ENCODE measurements at places on chromosomes 7 and 10.

DNA sequence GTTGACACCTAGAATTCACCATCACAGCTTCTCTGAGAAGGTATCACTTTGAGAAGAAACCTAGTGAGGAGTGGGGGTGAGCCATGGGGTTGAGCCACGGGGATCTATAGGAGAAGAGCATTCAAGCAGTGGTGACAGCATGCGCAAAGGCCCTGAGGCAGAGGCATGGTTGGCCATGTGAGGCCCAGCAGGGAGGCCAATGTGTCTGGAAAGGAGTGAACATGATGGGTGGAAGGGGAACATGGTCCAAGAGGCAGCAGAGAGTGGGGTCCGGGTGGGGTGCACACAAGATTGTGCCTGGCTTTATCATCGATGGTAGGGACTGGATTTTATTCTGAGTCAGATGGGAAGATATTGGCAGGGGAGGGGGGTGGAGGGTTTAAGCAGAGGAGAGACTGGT lies 36.0 kb upstream of the LEP start:
- DNase-seq: no peak

DNA sequence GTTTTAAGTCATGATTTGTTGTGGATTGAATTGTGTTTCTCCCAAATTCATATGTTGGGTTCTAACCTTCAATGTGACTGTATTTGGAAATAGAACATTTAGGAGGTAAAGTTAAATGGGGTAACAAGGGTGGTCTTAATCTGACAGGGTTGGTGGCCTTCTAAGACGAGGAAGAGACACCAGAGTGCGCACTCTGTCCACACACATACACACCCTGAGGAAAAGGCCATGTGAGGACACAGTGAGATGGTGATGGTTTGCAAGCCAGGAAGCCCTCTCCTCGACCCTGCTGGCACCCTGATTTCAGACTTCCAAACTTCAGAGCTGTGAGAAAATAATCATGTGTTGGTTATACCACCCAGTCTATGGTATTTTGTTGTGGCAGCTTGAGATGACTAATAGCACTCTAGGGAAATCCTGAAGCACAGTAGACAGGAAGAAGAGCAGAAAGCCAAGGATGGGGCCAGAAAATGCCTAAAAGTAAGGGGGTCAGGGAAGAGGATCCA lies 28.0 kb upstream of the SEM1 start:
- DNase-seq: no peak

GRCh38 chr7:25084821-25085220 lies 40.2 kb downstream of the CYCS start:
- no peak for DNase-seq

GRCh38 chr10:60414111-60414510 lies 24.4 kb upstream of the ANK3 start:
- DNase-seq: no peak

- DNase-seq: no peak
These were observed 29.0 kb downstream of the DENND2A start for GRCh38 chr7:140611641-140612040.

GRCh38 chr10:61397175-61397986 lies 55.8 kb downstream of the TMEM26 start:
- DNase-seq: no peak

DNA sequence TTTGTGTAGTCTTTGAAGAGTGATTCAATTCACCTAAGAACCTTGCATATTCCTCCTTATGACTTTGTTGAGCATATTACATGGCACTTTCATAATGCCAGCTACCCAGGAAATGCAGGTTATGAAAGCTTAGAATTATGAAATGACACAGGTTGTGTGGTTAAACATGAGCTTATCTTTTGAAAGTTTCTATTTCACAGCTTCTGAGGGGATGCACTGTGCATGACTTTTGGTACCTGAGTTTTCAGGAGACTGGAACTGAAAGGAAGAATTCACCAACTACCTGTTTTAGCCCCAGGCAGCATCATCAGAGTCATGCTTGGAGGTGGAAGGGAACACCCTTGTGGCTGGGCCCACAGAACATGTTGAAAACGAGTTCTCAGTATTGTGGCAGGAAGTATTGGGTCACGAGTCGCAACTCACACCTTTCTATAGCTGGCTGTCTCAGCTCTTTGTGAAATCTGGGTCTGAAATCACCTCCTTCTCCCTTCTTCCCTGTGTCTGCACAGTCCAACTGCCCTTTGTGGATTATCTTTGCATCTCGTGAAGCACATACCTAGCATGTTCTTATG lies 228.2 kb downstream of the PTEN start:
- DNase-seq: peak; percentile 73

DNA sequence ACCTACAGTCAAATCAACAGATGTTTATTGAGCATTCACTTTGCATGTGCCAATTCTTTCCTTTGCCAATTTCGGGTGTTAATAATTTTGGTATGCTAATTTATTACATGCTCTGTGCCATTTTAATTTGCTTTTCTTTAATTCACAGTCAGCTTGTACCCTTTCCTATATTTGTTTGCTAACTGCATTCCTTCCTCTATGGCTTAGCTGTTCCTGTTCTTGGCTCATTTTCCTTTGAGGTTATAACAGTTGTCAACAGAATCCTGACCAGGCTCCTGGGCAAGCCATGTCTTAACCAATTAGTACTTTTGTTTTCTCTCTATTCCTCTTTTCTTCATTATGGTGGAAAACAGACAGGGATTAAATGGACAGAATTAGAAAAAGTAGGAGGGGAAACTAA lies 73.6 kb upstream of the RPA3 start:
- no peak for DNase-seq

DNA sequence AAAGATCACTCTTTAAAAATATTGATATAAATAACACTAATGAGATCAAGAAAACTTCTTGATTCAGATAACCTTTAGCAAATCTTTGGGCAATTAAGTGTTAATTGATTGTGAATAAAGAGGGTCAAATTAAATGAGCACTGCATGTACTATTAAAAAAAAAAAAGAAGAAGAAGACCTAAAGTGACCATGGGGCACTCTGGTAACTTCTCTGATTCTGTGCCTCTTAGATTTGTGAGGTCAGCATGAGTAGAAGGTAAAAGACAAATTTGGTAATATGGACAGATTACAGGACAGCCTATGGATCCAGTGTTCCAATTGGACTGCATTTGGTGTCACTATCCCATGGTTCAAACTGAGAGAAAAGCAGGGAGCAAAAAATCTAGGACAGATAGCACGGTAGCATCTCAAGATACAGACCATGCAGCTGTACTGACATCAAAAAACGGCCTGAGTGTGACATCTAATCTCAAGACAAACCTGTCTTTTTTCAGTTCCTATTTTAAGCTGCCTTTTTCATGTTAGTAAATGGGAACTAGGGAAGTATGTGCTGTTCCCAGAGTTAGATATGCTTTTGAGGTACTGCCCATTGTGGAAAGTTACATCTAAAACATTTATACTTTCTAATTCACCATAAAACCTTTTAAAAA lies 128.0 kb downstream of the KCND2 start:
- no peak for DNase-seq

DNA sequence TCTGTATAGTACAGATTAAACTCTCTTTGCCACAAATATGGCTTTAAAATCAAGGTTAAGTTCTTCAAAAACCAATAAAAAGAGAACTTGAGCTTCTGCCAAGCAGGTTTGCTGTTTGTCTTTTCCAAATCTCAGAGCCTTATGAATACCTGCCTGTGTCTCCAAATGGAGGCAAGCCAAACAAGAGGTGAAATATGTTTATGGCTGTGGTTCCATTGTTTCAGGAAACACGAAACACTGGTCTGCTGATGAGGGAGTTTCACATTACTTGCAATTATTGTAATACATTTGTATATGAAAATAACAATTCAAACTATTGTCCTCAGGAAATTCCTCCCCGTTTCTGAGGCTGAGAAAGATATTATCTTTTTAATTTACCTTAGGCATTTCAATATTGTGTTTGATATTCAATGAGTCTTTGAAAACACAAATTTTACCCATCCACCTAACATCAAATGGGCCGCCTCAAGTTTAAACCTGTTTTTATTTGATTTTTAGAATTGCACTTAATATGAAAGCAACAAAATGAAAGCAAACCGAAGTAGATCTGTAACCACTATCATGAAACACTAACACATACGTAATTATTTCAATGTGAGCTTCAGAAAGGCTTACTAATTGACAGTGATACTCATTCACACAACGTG lies 359.3 kb downstream of the HGF start:
- no peak for DNase-seq

GRCh38 chr7:14836571-14837189 lies 65.9 kb downstream of the DGKB start:
- DNase-seq: no peak

GRCh38 chr7:142876991-142877910 lies 8.3 kb downstream of the TRPV6 start:
- DNase-seq: no peak

- DNase-seq: no peak
These were observed 547.7 kb upstream of the GALNT17 start for GRCh38 chr7:70583965-70584883.

GRCh38 chr7:31805209-31805818 lies 118.3 kb downstream of the PPP1R17 start:
- no peak for DNase-seq

DNA sequence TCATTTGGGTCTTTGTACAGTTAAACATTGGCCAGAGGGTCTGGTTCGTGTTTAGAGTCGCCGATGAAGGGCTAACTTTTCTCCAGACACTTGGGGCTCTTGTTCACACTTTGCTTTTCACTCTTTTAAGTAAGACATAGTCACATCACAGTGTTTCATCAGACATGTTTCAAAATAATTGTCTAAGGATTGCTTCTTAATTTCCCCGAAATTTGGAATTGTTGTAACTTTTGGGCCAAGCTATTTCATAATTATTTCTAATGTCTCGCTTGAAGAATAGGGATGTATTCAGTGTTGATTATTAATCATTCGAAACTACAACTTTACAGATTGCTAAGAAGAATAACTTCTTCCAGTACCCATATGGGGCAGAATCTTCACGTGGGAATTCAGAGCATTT lies 92.8 kb downstream of the TCF7L2 start:
- no peak for DNase-seq

- DNase-seq: no peak
These were observed 519.1 kb upstream of the GALNT17 start for GRCh38 chr7:70612811-70613210.

GRCh38 chr7:44232396-44232795 lies 31.6 kb downstream of the YKT6 start:
- no peak for DNase-seq

DNA sequence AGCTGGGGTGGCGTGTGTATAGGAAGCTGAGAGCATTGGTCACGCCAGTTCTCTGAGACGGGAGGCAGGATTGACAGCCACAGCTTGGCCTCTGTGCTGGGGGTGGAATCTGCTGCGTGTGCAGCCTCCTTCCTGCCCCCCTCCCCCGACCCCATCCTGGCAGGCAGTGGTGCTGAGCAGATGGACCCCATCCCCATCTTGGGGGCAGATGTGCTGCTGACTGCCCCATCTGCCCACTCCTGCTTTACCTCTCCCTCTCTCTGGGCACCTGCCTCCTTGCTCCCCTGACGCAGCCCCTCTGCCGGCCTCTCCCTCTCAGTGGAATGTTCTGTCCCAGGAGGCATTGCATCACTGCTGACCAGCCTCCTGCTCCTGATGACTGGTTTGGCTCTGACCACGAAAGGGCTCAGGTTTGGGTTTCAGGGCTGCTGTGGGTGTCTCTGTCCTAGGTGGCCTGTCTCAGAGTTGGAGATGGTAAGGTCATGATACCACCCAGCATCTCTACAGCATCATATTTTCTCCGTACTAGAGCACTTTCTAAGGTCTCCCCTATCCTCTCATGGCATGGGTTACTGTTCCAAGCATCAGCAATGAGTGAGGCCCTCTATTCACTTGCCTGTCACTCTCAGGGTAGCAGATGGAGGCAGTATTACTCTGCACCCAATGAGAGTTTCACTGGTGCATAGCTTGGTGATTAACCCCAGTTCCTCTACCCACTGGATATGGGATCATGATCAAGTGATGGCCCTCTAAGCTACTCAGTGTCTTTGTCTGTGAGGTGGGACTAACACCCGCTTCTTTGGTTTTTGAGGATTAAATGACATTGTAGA lies 81.9 kb downstream of the RBM20 start:
- DNase-seq: no peak

DNA sequence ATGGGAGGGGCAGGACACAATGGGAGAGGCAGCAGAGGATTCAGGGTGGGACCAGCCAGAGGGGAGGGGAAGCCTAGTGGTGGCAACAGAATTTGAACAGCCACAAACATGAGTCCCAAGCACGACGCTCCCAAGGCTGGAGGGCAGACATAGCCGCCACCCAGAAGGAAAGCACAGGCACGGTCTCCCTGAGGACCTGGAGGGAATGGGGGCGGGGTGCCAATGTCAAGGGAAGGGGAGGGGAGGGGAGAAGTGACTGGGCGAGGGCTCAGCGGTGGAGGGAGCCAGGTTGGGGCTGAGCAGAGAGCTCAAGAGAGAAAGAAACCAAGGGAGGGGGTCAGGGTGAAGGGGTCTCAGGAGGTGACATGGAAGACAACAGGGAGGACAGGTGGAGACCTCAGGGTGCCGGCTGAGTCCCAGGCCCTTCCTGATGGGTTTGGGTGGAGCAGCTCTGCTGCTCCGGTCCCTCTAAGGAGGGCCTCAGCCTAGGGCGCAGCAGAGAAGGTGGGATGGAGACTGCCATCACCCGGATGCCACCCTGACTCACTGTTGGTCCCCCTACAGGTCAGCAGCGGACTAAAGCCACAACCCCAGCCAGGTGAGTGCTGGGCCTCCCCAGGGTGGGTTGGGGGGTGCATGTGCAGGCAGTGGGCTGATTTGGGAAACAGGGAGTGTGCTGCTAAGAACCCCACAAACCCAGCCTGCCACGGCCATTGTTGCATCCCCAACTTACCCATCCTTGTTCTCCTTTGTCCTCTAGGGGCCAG lies 24.2 kb downstream of the PILRA start:
- no peak for DNase-seq

- DNase-seq: no peak
These were observed 14.5 kb downstream of the OR9A2 start for GRCh38 chr7:143012409-143012808.

- no peak for DNase-seq
These were observed 118.3 kb downstream of the POU6F2 start for GRCh38 chr7:39095875-39096619.

GRCh38 chr7:2478399-2478785 lies 2.2 kb upstream of the GRIFIN start:
- DNase-seq: no peak

GRCh38 chr10:60944910-60945297 lies 919 bp upstream of the RHOBTB1 start:
- no peak for DNase-seq

GRCh38 chr7:87960239-87960638 lies 26.2 kb downstream of the ADAM22 start:
- DNase-seq: no peak

- no peak for DNase-seq
These were observed 107.8 kb upstream of the PPP1R3A start for GRCh38 chr7:114026486-114027089.

- DNase-seq: no peak
These were observed 323.7 kb upstream of the IGFBP3 start for GRCh38 chr7:46244757-46245156.

DNA sequence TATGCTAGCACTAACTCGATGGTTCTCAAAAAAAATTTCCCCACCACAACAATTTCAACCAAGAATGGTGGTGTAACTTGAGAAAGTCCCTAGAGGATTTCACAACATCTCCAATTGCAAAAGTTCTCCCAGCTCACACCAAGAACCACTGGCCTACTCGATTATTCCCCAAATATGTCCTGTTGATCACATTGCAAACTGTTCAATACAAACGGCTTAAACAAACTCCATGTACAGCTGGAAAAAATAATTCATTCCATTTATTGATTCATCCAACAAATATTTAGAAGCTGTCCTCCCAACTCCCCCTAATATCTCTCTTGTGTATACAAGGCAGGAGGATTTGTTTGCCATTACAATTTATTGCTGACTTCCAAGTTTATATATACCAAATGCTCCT lies 19.1 kb downstream of the TMEM176B start:
- DNase-seq: no peak
